ENCODE measurements at places on chromosomes 6 and 20.

GRCh38 chr20:10790013-10790412, 116.2 kb upstream of the JAG1 start:
- no peak for DNase-seq

DNA sequence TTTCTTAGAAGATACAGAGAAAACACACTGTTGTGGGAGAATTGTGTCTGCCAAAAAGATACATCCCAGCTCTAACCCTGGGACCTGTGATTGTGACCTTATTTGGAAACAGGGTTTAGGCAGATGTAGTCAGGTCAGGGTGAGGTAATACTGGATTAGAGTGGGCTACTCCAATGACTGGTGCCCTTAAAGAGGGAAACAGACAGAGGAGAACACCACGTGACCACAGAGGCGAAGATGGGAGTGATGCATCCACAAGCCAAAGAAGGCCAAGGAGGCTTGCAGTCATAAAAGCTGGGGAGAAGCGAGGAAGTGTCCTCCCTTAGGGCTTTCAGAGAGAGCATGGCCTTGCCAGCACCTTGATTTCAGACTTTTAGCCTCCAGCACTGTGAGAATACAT, 35.6 kb downstream of the SLC52A3 start:
- no peak for DNase-seq

- DNase-seq, result no peak
These were observed 165.9 kb upstream of the LRFN2 start for GRCh38 chr6:40753048-40753447.

DNA sequence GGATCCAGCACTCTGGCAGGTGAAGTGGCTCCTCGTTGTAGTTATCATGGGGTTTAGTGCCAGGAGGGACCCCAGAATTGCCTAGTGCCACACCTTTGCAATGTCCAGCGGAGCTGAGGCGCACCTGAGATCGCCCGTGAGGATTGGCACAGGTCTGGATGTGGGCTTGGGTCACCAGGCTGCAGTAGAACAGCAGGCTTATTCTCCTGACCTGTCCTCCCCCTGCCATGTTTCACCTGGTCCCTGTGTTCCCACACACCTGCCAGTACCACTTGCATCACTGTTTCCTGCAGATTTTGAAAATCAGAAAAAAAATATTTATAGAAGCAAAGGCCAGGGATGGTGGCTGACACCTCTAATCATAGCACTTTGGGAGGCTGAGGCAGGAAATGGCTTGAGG, 16.7 kb downstream of the ENTPD6 start:
- no peak for DNase-seq

- DNase-seq, result no peak
These were observed 55.0 kb downstream of the ADGRG6 start for GRCh38 chr6:142356884-142357225.

DNA sequence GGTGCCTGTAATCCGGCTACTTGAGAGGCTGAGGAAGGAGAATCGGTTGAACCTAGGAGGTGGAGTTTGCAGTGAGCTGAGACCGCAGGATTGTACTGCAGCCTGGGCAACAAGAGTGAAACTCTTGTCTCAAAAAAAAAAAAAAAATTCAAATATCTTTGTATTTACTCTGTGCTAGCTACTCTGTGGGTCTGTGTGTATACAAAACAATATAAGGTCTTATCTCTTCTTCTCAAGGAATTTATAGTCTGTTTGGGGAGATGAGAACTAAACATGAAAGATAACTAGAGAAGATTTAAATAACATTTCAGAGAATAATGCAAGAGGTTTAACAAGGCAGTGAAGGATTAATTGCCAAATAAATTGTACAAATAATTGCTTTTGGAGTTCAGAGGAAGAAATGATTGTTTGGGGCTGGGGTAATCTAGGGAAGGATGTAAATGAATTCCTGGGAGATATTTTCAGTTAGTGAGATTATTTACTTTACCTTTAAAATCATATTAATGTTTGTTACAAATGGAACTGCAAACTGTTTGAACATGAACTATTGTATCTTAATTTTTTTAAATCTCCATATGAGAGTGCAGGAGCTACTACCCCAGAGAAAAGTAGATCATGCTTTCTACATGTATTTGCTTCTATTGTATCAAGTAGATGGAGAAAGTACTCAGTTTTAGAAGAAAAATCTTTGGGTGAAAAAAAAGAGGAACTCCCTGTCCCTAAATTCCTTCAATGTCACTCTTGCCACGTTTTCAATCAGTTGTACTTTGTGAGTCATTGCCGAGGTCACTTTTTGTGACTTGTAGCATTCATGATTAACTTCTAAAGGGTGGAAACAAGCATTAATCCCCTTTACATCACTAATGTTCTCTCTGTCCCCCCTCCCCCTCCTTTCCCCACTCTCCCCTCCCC, 39.0 kb downstream of the NCOA3 start:
- no peak for DNase-seq

DNA sequence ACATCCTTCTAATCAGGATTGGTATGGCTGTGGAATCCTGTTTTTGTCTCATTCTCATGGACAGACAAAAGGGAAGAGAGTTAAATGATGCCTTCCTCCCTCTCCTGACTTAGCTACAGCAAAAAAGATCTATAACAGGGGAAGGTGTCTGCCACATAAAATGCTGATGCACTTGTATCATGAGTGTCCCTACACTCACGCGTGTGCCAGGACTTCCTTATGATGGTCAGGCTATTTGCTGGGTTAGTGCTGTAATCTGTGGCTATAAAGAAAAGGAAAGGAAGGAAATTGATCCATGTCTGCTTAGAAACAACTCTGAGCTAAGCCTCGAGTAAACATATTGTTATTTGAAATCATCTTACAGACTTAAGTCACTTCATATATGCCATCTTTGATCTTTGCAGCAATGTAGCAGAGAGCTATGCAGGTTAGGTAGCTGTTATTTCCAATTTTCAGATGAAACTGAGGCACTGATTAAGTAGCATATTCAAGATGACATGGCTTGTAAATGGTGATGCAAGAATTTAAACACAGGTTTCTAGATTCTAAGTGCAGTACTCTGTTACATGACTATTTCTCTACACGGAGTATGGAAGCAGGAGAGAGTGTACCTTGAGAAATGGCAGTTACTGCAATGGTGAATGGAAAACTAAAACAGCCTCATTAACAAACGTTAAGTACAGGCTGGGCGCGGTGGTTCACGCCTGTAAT, 8.4 kb upstream of the DHX35 start:
- no peak for DNase-seq

- no peak for DNase-seq
These were observed 62.7 kb downstream of the NOL4L start for GRCh38 chr20:32522526-32522775.
